NCI-H1105 treated with DMSO at 0.1 percent for 48 hours (cell line): ENCODE measurements at places on chromosomes 5 and 9.

DNA sequence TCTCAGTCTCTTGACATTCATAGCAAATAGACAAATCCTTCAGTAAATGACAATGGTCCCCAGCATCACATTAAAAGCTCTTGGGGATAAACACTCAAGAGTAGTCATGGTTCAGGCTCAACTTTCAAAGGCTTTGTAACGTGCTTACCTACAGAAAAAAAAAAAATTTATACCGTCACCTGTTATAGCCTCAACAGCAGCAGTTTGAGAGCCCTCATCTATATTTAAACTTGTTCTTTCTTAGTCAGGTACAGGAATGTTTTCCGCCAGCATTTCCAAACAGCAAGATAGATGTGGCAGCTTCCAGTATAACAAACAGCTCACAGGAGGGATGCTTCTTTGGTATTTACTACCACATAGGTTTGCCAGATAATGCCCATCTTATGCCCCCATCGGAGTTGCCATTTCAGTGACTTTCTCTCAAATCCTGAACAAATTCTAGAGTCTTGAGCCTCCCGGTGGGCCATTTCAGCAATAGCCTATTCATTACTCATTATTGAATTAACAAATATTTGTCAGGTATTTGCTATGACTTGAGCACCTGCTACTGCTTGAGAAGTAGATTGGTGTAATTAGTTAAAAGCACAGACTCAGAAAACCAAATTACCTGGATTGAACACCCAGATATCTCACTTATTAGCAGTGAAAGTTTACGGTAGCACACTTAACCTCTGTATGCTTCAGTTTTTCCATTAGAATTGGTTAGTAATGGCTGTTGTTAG, 470.0 kb downstream of the EBF1 start:
- DNase-seq = no peak

GRCh38 chr5:17441351-17441750, 56.7 kb upstream of the TAF11L2 start:
- DNase-seq = no peak

- DNase-seq = no peak
Measured at GRCh38 chr5:61701877-61702602, 370.0 kb downstream of the ZSWIM6 start.

- no peak for DNase-seq
Measured at GRCh38 chr5:34703767-34704713, 47.9 kb downstream of the RAI14 start.

DNA sequence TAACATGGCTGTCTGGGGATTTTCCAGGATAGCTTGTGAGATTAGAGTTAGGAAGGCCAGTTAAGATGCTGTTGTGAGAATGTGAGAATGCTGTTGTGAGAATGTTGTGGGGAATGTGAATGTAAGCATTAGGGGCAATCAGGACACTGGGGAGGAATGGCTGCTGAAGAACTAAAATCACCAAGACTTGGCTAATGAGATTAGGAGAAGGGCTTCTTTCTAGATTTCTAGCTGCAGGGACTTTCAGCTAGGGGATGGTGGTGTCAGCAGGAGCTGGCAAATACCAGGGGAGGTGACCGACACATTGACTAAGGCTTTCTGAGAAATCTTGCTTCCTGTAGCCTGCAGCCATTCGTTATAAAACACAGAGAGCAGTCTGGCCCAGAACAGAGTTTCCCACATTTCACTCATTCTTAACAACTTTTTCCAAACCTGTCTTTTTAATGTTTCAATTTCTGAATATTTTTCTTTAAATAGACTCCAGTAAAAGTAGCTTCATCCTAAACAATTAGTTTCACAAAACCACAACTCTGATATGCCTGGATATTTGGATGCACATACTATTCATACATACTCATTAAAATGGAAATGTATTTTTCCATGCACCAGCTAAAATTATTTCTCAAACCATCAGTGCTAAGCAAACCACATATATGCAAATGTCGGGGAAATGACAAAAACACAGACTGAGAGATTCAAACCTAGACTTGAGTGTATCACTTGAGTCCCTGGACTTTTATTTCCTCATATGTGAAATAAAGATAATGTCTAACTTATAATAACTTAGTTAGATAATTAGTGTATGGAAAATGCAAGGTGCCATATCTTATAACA, 89.3 kb upstream of the TNC start:
- no peak for DNase-seq

DNA sequence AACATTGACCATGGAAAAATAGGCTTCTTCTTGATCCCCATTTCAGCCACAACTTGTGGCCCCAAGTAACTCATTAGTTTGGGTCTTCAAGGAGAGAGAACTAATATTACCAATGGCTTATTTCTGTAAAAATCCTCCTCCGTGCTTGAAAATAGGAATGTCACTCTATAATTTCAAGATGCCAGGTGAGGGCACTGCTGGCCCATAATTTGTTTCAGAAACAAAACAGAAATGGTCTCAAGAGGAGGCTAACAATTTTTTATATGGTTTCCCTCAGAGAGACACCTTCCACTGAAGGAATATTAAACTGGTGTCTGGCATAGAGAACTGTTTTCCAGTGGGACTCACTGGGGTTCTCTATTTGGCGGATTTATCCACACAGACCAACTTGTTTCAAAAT, 437.0 kb upstream of the TRPC7 start:
- peak; percentile 38 for DNase-seq

DNA sequence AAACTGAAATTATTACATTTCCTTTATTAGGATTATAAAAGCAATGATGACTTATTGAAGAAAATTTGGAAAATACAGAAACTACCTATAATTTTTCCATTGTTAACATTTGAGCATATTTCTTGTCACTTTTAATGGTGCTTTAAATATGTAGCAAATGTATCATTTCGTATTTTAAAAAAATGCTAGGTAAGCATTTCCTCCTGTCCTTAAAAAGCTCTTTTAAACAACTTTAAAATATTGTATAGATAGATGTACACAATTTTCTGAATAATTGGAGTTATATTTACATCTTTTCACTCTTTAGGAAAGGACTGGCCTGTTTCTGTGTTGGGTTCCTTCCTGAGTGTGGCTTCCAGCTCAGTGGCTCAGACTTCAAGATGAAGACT, 15.6 kb downstream of the TENT4A start:
- DNase-seq = no peak

DNA sequence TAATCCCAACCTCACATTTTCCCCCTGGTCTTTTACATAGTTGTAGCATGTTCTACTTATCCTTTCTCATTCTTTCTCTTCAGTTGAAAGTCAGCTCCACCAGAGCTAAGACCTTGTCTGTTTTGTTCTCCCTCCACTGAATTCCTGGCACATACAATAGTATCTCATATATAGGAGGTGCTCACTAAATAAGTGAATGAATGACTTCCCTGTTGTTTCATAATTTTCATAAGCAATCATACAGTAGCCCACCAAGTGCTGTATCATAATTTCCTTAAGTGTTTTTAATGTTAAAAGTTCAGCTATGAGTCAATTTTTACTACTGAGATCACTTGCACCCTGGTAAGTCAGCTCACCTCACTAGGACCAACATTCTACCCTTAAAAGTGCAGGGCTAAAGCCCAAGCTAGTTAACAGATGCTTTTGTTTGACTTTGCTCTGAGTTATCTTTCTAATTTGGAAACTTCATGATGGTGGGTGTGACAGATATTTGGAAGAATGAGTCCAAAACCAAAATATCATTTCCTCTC, 27.6 kb downstream of the TMEM245 start:
- DNase-seq = no peak

DNA sequence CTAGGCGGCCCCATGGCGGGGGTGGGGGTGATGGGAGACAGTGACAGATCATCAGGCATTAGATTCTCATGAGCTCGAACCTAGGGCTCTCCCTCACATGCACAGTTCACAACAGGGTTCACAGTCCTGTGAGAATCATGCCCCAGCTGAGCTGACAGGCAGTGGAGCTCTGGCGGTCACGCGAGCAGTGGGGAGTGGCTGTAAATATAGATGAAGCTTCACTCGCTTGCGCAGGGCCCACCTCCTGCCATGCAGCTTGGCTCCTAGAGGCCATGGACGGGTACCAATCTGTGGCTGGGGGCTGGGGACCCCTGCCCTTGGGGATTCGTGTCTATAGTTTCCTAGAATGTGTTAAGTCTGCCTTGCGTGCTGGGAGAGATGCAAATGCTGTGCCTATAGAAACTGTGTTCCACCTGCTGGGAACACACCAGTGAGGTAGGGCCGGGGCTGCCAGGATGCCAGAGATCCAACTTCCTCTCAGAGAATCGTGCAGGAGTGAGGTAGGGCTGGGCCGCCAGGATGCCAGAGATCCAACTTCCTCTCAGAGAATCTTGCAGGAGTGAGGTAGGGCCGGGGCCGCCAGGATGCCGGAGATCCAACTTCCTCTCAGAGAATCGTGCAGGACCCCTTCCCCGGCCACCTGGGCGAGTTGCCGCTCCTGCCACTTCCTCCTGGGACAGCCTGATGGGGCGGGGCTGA, 14.1 kb upstream of the EXOC3 start:
- no peak for DNase-seq

DNA sequence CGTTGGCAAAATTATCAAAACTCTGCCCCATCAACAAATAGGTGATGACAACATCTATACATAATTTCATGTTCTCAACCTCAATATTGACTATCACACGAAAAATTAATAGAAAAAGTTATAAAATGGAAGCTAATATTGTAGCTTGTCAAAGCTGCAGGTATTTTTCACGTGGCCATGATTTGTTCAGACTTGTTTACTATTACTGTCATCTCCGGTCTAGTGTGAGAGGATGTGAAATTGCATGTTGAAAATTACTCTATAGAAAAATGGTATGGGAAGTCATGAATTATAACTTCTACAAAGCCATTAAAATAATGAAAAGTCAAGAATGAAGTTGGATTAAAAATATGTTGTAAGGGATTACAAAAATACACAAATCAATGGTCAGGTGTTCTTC, 385.8 kb downstream of the PTPRD start:
- DNase-seq = no peak
